Fibroblast of the aortic adventitia (primary cell): ENCODE measurements at places on chromosomes 13 and 19.

- DNase-seq, result no peak
These were observed 335.7 kb downstream of the RFC3 start for GRCh38 chr13:34153428-34154180.

DNA sequence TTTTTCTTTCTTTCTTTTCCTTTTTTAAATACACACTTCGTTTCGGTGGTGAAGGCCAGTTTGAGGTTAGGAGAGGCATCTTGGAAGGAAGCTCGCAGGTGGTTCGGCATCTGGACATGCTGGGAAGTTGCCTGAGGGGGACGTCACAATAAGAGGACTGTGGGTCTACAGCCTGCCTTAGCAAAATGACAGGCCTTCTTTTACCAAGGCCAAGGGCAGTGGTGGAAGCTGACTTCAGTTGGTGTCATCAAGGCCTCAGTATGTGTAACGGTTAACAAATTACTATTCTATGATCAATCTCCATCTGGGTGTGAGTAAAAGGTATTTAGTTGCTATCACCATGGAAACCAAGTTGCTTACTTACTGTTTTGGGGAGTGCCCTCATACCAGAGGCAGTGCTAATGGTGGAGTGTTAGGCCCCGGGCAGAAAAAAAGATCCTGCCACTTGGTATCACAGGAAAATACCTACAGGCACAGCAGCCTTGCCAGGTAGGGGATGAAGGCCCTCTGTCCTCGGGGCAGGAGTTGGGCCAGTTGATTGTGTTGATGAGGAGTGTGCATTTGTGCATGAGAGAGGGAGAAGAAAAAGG lies 10.3 kb downstream of the ACTN4 start:
- peak; percentile 61 for DNase-seq

DNA sequence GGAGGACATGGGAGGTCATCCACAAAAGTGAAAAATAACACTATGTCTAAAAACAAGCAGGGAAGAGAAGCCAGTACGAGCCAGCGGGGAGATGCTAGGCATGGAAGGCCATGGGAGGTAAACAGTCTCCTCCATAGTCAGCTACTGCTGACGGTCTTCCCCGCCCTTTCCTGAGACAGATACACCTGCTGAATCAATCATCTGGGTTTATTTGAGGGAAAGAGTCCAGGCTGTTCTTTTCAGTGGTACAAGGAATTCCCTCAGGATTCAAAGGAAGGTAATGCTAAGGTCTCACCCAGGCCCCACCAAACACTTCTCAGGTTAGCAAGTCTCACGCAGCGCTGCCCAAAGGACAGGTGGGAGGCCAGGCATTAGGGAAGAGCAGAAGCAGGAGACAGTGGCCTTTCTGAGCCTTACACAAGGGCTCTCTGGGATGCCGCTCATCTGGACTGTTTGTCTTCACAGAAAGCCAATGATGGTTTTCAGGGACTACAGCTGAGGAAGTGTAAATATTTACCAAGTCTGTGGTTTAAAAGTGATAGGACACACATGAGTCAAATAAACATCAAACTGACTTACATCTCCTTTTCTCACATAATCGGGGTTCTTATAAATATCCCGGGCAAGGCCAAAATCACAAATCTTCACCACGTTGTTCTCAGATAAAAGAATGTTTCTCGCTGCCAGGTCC lies 173.9 kb downstream of the FLT1 start:
- DNase-seq, result no peak

DNA sequence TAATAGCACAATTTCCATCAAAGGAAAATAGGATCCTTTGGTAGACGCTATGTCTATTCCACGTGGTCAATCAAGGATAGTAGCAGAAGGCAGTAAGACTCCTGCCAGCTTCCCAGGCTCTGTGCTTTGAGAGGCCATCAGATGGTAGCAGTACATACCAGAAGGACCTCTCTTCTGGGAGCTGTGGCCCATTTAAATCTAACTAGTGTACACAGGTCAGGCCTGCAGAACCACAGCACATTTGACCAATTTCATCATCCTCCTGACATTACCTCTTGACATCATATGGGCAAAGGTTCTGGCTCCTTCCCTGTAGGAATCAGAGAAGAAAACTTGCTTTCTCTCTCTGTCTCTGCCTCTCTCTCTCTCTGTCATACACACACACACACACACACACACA lies 229.6 kb upstream of the HTR2A start:
- DNase-seq, result peak; percentile 40

DNA sequence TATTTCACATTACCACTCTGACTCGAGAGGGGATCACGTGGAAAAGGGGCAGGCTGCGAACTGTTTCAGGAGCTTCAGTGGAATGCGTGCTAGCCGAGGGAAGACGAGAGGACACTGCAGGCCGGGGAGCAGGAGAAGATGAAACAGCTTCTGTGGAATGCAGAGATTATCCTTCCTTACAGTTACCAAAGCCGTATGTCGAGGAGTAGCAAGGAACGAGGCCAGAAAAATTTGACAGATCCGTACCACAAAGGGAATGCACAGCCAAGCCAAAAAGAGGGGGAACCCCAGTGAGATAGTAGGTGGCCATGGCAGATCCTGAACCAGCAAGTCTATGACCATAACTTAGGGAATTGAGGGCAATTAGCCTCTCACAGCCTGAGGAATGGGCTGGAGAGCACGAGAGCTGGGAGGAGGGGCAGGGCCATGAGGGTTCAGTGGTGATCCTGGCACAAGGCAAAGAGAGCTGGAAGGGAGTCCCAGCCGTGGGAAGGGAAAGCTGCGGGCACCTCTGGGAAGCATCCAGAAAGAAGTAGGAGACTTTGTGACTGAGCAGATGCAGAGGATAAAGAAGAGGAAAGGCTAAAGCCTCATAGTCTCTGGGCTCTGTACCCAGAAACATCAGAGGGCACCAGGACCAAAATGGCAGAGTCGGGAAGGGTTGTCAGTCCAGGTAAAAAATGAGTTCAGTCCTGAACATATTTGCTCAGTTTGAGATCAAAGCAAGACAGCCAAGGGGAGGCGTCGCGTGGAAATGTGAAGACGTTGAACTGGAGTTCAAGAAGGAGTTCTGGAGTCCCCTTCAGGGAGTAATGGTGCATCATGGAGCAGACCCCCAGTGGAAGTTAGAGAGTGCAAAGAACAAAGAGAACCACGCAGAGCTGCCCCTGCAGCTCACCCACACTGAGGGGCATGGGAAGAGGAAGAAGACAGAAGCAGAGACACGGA lies 5.1 kb downstream of the COL4A1 start:
- DNase-seq, result no peak

- no peak for DNase-seq
These were observed 59.2 kb downstream of the SIPA1L3 start for GRCh38 chr19:37966211-37966661.

DNA sequence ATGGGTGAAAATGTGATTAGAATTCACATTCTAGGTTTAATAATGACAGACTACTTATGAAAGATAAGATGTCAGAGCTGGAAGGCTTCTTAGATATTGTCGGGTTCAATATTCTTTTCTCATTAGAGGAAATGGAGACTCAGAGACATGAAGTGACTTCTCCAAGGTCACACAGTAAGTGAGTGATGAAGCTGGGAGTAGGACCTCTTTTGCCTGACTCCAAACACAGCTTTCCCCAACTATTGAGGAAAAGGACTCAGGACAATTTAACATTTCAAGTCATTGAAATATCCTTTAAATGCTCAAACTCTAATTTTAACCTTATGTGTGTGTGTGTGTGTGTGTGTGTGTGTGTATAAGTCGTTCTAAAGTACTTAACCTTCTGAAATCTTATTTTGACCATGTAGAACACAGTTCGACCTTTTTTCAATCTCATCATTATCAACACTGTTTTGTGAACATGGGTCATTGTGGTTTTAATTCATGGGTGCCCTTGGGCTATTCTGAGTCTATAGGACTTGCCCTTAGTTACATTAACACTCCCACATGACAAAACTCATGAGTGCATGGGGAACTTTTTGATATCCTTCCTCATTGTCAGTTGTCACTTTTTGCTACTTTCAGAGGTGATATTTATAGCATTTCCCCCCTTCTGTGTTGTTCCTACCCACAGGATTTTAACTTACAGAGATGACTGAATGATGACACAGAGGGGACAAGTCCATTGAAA lies 53.0 kb downstream of the LRCH1 start:
- DNase-seq, result no peak

DNA sequence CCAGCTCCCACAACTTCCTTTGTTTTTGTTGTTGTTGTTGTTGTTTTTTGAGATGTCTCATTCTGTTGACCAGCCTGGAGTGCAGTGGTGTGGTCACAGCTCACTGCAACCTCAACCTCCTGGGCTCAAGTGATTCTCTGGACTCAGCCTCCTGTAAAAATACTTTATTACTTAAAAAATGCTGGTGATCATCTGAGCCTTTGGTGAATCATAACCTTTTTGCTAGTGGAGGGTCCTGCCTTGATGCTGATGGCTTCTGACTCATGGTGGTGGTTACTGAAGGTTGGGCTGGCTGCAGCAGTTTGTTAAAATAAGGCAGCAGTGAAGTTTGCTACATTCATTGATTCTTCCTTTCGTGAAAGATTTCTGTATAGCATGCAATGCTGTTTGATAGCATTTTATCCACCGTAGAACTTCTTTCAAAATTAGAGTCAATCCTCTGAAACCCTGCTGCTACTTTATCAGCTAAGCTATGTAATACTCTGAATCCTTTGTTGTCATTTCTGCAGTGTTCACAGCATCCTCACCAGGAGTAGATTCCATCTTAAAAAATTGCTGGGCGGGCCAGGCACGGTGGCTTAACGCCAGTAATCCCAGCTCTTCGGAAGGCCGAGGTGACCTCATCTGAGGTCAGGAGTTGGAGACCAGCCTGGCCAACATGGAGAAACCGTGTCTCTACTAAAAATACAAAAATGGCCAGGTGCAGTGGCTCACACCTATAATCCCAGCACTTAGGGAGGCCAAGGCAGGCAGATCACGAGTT lies 18.0 kb downstream of the ARHGAP35 start:
- DNase-seq, result peak; percentile 86

GRCh38 chr13:113428469-113428865 lies 24.8 kb downstream of the ADPRHL1 start:
- DNase-seq, result no peak

- DNase-seq, result peak; percentile 75
These were observed 2.0 kb upstream of the RNF126 start for GRCh38 chr19:664913-665443.

DNA sequence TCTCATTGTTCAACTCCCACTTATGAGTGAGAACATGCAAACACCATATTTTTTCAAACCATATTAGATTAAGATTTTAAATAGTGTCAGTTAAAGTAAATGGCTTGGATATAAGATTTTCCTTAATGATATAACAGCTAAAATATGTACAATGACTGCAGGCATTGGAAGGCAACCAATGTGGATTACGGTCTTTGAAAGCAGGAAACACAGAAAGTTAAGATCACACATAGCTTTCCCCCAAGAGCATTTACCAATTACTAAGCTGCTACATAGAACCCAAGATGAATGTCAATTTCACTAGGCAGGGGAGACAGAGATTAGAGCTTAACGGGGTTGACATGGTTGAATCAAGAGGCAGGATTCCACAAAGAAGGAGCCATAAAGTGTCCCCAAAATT lies 173.2 kb upstream of the TRPC4 start:
- DNase-seq, result peak; percentile 5

DNA sequence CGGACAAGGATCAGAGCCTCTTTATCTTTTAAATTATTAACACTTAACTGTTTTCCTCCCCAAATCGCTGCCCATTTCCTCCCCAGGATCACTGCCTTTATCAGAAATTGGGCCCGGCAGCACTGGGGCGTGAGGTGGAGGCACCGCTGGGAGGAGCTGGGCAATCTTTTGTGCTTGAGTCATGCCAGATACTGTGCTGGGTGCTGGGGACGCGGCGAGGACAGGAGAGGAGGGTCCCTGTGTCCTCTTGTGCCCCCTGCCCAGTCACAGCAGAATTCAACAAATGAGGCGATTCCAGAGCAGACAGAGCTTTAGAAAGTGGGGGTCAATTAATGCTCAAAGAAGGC lies 347.8 kb downstream of the ZNF536 start:
- no peak for DNase-seq

DNA sequence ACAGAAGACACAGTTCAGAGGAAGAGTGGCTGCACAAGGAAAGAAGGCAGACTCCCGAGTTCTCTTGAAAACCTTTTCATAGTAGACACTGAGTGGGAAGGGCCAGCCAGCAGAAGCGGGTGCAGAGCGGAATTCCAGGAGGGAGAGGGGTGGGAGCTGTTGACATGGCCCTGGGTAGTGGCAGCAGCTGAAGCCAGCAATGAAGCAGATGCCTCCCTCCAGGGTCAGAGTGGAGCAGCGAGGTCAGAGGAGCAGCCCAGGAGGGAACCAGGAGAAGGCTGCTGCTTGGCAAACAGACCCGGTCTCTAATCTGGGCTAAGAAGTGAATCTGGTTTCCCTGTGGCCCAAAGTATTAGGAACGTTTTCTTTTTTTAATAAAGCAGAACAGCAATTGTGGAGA lies 73.9 kb upstream of the SPATA13 start:
- DNase-seq, result no peak

- no peak for DNase-seq
These were observed 5.8 kb upstream of the DYRK1B start for GRCh38 chr19:39839678-39840327.

- no peak for DNase-seq
These were observed 20.5 kb upstream of the ARL11 start for GRCh38 chr13:49607761-49608160.

DNA sequence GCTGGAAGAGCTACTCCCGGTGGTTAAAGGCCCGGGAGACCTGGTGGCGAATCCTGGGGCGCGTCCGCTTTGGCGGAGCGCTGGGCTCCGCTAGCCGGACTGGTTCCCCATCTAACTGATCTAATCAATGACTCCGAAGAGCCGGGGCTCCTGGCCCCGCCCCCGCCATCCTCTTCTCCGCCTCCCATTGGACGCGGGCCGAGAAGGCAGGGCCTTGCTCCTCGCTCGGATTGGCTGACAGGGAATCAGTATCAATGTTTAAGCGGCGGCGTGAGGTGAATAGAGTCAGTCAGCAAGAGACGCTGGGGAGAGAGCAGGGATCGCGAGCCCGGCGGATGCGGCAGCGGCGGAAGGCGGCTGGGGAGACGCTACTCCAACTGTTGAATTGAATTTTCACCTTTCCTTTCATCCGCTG lies 1.7 kb upstream of the PCDH17 start:
- DNase-seq, result peak; percentile 67

GRCh38 chr19:44024900-44025216 lies 321 bp upstream of the ZNF222 start:
- DNase-seq, result no peak

- no peak for DNase-seq
These were observed 64.9 kb upstream of the MED4 start for GRCh38 chr13:48159826-48160225.

DNA sequence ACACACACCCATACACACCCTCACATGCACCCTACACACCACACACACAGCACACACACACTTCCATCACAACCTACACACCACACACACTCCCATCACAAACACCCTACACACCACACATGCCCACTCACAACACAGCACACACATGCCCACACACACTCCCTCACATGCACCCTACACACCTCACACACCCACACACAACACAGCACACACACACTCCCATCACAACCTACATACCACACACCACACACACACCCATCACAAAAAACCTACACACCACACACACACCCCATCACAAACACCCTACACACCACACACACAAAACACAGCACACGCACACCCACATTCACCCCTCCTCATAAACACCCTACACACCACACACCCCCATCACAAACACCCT lies 15.1 kb downstream of the PEPD start:
- DNase-seq, result no peak

- DNase-seq, result peak; percentile 27
These were observed 6.7 kb downstream of the CXCL17 start for GRCh38 chr19:42436006-42436405.
